Neural progenitor cell (in vitro differentiated cells): ENCODE measurements at places on chromosomes 1 and 21.

- DNase-seq = no peak
Measured at GRCh38 chr1:245337829-245338484, 183.2 kb downstream of the KIF26B start.

GRCh38 chr1:17846341-17846740, 91.2 kb downstream of the ACTL8 start:
- DNase-seq = no peak

- peak; percentile 52 for DNase-seq
Measured at GRCh38 chr1:50704126-50704525, 255.9 kb downstream of the FAF1 start.

GRCh38 chr1:166184897-166185296, 18.1 kb upstream of the FAM78B start:
- DNase-seq = no peak

- no peak for DNase-seq
Measured at GRCh38 chr1:41650028-41650880, 165.8 kb upstream of the EDN2 start.

GRCh38 chr1:236844499-236845271, 49.6 kb downstream of the MTR start:
- DNase-seq = no peak

- DNase-seq = no peak
Measured at GRCh38 chr1:81950591-81951244, 150.0 kb downstream of the ADGRL2 start.

DNA sequence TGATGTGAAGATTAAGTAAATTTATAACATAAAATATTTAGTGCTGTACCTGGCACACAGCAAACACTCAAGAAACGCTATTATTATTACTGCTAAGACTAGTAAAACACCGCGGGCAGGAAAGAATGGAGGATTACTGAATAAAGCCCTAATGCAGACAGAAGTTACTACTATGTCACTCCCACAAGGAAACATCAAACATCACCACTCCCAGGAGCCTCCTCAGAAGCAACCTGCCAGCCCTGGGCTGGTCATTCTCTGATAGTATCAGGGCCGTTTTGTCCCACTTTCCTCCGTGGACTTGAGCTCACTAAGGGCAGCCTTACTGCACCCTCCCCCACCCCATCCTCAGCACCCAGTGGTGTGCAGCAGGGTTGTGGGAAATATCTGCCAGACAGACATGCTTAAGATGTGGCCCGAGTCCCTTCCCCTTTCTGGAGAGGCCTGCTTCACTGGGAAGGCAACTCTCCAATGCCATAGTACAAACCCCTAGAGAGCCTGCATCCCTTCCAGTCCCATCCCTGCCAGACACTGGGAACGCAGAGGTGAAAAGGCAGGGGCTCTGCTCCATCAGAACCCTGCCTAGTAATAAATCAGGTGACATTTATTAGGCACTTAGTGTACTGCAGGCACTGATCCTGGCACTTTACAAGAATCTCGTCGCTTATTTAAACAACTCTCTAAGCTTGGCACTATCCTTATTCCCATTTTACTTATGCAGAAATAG, 41.7 kb upstream of the ECE1 start:
- no peak for DNase-seq

GRCh38 chr1:185480545-185480944, 163.5 kb upstream of the IVNS1ABP start:
- no peak for DNase-seq

DNA sequence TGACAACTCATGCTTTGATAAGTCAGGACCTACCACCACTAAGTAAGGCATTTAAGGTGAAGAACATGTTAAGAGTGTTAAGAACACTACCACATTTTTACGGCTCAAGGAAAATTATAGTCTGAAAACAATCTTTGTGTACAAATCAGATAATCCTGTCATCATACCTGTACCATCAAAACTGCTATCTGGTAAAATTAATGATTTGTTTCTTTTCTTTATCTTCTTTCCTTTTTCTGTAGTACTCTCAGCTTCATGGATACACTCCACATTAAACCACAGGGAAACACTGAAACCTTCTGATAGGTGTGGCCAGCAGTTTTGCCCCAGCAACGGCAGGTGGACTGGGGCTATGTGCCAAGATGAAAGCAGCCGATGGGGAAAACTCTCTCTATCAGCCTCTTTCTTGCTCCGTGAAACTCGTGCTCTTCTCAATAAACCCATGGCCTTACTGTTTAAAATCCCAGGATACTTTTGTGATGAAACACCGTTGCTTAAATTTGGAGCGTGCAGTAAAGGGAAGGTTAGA, 75.1 kb downstream of the LYST start:
- no peak for DNase-seq

DNA sequence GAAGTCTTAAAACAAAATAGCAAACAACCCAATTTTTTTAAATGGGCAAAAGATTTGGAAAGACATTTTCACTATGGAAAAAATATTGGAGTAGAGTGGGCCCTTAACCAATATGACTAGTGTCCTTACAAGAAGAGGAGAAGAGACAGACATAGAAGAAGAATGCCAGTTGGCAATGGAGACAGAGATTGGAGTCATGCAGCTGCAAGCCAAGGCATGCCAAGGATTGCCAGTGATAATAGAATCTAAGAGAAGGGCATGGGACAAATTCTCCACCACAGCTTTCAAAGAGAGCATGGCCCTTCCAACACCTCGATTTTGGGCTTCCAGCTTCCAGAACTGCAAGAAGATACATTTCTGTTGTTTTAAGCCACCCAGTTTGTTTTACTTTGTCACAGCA, 92.7 kb downstream of the RGS2 start:
- DNase-seq = no peak

DNA sequence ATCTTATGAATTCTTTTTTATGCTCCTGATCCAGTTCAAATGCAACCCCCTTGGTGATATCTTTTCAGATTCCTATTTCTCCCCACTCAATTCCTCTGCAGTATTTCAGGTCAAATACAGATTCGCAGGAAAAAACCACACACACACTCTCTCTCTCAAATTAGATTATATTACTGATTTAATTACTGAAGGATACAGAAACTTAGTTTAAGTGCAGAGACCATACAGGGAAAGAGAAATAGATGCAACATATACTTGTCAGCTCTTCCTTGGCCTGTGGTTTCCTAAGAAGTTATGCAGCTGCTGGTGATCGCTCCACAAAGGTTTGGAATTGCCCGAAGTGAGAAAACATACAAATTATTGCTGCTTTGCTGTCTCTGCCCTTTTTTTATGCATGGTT, 400.9 kb downstream of the AGBL4 start:
- DNase-seq = no peak

DNA sequence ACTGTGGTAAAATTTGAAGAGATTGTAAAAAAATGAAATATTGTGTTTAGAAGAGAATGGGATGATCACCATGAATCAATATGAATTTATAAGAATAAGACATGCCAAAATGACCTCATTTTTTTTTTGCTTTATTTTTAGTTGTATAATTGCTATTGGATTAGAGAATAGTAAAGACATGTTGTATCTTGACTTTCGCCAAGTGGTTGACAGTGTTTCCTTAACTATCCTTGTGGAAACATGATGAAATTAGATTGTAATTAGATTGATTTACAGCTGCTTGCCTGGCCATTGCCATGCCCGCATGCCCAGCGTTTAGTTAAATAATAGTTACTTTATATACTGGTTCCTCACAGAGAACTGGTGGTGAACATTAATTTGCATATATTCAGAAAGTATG, 154.9 kb downstream of the MAGI3 start:
- DNase-seq = no peak

DNA sequence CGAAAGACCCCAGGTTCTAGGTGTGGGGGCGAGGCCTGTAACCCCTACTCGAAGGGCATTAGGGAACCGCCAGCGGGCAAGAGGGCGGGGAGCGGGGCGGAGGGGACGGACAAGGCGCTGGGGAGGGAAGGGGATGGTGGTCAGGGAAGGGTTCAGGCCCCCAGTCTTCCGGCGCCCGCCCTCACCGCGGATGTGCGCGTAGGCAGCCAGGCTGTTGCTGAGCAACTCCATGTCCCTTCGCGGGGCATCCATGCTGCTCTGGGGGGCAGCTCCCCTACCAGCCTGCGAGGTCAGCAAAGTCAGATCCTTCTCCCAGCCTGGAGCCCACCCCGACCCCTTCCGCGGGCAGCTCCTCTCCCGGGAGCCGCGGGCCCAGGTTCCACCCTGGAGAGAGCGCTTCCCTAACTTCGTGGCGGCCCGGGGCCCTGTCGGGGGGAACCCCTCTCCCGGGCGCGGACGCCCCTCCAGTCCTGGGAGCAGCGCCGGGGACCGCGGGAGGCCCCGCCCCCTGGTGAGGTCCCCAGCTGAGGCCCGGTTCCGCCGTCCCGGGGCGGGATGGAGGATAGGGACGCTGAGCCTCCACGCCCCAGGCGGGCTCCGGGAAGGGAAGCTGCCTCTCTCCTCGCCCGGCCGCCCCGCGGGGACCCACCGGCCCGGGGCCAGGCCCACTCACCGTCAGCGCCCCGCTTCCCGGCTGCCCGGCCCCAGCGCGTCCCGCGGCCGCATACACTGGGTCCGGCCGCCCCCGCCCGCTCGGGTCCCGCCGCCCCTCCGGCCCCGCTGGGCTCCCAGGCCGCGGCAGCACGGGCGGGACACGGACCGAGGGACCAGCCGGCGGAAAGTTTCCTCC, 434 bp downstream of the EVA1B start:
- peak; percentile 69 for DNase-seq

DNA sequence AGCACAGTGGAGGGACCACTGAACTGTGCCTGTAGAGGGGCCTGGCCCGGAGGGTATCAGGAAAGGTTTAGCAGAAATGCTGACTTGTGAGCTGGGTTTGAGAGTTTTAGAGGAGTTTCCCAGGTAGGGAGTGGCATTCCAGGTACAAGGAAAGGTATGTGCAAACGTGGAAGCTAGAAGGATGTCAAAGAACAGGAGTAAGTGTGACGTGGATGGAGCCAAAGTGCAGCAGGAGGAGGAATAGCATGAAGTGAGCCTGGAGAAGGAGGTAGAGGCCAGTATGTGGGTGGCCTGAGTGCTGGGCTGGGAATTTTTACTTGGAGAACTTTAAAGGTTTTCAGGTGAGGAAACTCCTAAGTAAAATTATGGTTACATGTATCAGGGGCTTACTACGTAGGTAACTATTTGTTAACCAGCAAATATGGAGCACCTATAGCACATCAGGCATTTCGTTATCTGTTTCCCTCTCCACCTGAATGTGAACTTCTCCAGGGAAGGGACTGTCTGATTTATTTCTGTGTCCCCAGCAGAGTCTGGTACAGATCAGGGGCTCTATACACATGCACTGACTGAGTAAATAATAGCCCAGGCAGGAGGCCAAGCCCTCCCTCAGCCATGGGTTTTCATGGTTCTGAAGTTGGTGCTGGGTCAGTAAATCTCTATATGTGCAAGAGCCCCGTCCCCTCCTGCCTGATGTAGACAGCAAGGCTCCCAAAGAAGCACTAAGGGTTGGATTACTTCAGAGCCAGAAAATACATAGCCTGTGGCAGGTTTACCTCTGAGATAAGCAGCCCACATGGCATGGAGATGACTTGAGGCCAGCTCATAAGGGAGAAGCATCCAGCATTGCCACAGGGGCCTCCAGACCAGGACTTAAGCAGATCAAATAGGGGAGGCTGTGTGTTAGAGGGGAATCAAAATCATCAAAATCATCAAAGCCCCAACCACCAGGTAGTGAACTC, 43.4 kb downstream of the CDCP2 start:
- no peak for DNase-seq

DNA sequence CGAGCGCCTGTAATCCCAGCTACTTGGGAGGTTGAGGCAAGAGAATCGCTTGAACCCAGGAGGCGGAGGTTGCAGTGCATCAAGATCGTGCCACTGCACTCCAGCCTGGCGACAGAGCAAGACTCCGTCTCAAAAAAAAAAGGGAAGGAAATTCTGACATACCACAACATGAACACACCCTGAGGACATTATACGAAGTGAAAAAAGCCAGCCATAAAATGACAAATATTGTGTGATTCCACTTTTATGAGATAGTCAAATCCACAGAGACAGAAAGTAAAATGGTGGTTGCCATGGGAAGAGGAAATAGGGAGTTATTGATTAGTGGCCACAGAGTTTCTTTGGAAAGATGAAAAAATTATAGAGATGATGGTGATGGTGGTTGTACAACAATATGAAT, 41.7 kb downstream of the EVI5 start:
- DNase-seq = no peak

- DNase-seq = peak; percentile 1
Measured at GRCh38 chr1:6427441-6428390, 3.1 kb downstream of the ESPN start.

- DNase-seq = no peak
Measured at GRCh38 chr1:150695561-150695960, 1.4 kb downstream of the GOLPH3L start.

DNA sequence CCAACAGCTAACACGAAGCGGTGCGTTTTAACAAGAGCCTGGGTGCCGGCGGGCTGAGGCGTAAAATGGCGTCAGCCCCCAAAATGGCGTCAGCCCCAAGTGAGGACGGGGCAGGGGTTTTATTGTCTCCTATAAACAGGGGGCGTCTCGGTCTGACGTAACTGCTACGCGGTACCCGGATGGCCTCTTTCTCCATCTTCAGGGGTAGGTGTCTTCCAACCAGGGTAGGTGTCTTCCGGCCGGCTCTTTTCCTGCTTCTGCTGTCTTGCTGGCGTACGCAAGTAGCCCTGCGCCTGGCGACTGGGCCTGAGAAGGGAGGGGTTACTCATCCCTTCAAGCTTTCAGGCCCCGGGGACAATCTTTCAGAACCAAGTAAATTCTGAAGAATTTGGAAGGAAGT, 45.3 kb downstream of the LGR6 start:
- DNase-seq = no peak

DNA sequence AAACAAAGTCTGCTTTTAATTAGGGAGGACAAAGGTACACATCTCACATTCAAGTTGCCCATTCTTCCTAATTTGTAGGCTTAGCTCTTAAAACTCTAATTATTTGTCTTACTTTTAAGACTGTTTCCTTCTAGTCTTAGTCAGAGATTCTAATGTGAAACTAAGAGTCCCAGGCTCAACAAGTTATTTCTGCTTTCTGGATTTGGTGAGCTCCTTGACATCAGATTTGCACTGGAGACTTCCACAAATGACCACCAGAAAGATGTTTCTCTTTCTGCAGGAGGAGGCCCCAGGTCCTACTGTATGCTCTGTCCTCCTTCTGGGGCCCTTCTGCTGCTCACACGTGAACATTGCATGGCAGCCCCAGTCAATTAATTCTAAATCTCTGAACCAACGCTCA, 194.2 kb upstream of the JUN start:
- no peak for DNase-seq

- no peak for DNase-seq
Measured at GRCh38 chr21:33169359-33169758, 60.4 kb upstream of the IFNAR2 start.

GRCh38 chr1:201653233-201653632, 114.3 kb downstream of the NAV1 start:
- DNase-seq = peak; percentile 20

GRCh38 chr1:229230140-229230892, 40.6 kb upstream of the RAB4A start:
- no peak for DNase-seq

GRCh38 chr1:20099533-20099932, 19.8 kb downstream of the PLA2G2D start:
- DNase-seq = no peak

- DNase-seq = peak; percentile 73
Measured at GRCh38 chr1:220873868-220874655, 5.2 kb upstream of the HLX start.
